Fibroblast of skin of right biceps (primary cell): ENCODE measurements at places on chromosomes 3 and 15.
A peak's percentile ranks its signal among the peaks of the same experiment; 100 is the strongest.

GRCh38 chr3:8769088-8769822 lies at the start of gene OXTR:
TSS of gene OXTR (minus strand) at chr3:8769613. CDS start at chr3:8768187, 1,426 bp downstream.
- peak; percentile 91 for DNase-seq

DNA sequence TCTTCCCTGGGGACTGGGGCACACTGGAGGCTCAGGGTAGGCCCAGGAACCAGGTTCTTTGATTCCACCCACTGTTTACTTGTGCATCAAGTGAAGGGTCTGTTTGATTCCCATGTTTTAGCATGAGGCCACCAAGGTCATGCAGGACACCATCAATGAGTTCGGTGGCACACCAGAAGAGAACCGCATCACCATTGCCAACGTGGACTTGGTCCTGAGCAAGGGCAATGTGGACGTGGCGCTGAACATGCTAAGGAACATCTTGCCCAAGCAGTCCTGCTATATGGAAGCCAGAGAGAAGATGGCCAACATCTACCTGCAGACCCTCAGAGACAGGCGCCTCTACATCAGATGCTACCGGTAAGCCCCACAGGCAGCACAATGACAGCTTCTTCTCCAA lies 21.5 kb downstream of the TTC21A start:
- DNase-seq, result no peak

GRCh38 chr15:96415513-96416217 lies 85.2 kb downstream of the NR2F2 start:
- no peak for DNase-seq

DNA sequence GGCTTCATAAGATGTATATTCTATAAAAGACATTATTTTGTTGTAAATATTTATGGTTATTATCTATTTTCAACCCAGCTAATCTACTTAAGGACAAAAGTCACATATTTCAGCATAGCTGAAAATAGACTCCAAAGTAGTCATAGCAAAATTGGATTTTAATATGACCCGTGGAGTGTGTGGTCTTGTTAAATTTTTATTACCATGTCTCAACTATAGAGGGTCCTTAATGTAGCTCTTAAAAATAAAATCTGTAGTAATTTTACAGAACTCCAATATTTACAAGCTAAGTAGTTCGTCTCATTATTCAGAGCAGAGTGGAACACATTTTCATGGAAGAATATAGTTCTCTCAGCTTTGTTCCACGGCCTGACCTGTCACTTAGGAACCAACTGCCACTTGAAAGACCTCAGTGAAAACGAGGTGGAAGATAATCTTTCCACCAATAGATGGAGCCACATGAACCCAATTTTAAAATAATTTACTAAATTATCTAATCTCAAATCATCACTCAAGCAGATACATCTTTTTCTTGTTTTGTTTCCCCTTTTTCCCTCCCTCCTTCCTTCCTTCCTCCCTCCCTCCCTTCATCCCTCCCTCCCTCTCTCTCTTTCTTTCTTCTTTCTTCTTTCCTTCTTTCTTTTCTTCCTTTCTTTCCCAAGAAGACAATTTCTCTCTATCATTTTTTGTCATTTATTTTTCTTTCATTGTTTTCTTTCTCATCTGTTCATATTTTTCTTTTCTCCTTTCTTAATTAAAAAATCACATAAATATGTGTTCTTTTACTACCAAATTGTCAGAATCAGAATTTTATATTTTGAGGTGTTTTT lies 97.2 kb downstream of the CLDN1 start:
- peak; percentile 32 for DNase-seq

DNA sequence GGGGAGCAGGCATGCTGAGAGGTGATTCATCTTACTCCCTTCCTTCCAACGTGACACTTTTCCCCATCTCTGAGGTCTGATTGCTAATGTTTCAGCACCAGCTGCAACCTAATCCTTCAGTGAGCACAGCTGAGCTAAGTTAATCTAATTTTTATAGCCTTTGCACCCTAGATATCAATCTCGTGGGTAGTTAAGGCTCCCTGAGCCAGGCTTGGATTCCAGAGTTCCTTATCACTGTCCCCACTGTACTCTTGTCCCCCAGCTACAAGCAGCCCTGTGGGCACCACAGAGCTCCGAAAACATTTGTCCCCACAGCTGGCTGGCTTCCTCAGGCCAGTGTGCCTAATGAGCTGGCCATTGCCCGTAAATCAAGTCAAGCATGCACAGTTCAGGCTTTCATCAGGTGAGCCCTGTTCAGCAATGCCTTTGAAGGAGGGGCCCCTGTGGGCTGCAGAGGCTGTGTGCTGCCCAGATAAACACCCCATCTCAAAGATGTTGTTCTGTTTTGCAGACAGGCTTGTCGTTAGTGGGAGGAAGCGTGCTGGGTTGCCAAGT lies 376.9 kb upstream of the RASGRP1 start:
- DNase-seq, result peak; percentile 70

- DNase-seq, result peak; percentile 88
Observed at GRCh38 chr3:11548721-11549131, 95.0 kb downstream of the VGLL4 start.

DNA sequence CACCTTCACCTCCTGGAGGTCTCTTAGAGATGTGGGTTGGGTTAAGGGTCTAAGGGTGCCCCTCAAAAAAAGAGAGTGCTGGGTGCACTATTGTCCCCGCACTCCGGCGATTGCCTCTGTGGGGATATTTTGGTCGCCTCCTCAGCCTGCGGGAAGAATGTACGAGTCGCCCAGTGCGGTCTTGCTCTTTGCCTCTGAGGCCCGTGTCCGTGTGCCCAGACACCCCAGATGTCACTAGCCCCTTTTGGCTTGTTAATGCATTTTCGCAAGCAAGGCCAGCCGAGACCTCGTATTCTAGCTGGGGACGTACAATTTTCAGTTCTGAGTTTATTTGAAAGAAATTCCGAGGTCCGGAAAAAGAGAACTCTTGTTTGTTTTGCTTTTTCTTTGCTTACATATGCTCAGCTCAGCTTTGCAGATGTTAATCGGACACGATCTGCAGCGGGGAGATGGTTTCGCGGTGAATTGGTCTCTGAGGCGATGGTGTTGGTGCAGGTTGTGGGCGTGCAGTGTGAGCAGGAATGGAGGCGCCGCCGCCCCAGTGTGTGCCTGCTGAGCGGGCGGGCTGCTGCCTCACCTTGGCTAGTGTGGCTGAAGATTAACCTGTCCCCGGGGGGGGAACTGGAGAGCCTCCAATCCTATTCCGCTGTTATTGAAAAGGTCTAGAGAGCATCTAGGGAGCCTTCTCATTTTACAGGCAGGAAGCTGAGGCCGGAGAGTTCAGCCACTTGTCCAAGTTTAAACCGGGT lies 1.4 kb downstream of the ST6GAL1 start:
- peak; percentile 12 for DNase-seq

DNA sequence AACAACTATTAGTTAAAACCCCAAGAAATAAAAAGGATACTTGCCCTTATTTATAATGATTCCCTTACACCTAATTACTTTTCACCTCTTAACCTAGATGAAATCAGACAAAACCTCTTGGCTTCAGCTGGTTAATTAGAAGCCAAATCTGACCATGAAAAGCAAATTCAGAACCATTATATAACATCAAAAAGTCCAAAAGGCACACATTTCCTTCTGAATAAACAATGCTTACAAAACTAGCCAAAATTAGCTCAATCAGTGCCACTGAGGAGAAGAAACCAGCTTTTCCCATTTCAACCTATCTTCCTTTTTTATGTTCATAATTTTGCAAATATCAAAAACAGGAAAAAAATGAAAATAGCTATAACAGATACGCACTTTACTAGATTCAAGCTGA lies 3.2 kb downstream of the EHHADH start:
- DNase-seq, result no peak

- DNase-seq, result peak; percentile 82
Observed at GRCh38 chr15:40091861-40092255, 16.8 kb downstream of the BMF start.
